IPS-NIHi11 (cell line): ENCODE measurements at places on chromosomes 2 and 18.

GRCh38 chr18:59988098-59988706, 88.4 kb downstream of the PMAIP1 start:
- DNase-seq = peak; percentile 49

- no peak for DNase-seq
Measured at GRCh38 chr2:224507789-224508188, 77.4 kb downstream of the CUL3 start.

- no peak for DNase-seq
Measured at GRCh38 chr18:9435041-9435440, 40.3 kb upstream of the RALBP1 start.

DNA sequence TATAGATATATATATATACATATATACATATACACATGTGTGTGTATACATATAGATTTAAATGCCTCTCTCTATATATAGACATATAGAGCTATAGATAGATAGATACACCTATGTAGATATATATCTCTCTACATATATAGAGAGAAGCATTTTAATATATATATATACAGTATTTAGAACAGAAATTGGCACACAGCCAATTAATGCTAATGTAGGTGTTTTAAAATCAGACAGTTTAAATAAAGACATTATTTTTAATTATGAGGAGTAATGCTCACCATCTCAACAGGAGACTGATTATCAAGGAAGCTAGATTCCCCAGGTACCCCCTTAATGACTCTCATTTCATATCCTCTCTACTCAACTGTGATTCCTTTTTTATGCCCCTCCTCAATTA, 170.7 kb upstream of the CRIM1 start:
- no peak for DNase-seq

- DNase-seq = no peak
Measured at GRCh38 chr2:42918041-42918440, 125.7 kb upstream of the HAAO start.

DNA sequence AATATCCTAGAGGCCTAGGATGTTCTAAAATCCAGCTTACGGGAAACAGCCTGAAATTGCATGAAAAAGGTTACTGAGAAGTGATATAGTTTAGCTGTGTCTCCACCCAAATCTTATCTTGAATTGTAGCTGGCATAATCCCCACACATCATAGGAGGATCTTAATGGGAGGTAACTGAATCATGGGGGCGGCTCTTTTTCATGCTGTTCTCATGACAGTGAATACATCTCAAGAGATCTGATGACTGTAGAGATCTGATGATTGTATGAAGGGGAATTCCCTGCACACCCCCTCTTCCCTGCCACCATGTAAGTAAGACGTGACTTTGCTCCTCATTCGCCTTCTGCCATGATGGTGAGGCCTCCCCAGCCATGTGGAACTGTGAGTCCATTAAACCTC, 385.6 kb upstream of the ID2 start:
- DNase-seq = no peak

DNA sequence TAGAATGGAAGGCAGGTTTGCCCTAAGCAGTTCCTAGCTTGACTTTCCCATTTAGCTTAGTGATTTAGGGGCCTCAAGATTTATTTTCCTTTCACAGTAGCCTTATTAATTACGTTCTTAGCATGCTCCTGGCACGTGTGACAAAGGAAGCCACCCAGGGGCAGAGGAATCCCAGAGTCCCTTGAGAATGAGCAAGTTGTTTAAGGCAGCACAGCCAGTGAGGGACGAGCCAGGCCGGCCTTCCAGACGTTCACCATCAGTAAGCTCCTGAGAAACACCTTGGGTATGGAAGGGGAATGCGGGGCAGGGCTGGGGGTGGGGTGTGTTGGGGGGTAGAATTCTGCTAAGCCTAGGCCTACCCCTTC, 76.3 kb downstream of the SOWAHC start:
- no peak for DNase-seq

DNA sequence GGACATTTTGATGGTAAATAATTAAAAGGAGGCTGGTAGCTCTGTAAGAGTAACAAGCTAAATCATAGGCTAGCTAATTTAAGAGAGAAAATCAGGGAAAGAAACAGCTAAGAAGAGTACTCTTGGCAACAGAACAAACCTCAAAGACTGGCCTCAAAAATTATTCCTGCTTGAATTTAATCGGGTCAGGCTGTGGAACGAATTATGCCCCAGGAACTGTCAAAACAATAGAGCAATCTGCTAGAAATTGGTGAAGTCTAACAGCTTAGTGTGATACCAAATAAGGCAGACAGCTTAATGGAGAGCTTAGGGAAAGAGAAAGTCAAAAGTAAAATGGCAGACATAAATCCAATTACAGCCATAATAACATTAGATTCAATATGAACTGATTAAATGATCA, 215.7 kb downstream of the MREG start:
- DNase-seq = no peak
